ENCODE measurements at places on chromosomes 3 and 15.

- no peak for DNase-seq
These were observed 70.8 kb downstream of the RAB11A start for GRCh38 chr15:65939901-65940617.

DNA sequence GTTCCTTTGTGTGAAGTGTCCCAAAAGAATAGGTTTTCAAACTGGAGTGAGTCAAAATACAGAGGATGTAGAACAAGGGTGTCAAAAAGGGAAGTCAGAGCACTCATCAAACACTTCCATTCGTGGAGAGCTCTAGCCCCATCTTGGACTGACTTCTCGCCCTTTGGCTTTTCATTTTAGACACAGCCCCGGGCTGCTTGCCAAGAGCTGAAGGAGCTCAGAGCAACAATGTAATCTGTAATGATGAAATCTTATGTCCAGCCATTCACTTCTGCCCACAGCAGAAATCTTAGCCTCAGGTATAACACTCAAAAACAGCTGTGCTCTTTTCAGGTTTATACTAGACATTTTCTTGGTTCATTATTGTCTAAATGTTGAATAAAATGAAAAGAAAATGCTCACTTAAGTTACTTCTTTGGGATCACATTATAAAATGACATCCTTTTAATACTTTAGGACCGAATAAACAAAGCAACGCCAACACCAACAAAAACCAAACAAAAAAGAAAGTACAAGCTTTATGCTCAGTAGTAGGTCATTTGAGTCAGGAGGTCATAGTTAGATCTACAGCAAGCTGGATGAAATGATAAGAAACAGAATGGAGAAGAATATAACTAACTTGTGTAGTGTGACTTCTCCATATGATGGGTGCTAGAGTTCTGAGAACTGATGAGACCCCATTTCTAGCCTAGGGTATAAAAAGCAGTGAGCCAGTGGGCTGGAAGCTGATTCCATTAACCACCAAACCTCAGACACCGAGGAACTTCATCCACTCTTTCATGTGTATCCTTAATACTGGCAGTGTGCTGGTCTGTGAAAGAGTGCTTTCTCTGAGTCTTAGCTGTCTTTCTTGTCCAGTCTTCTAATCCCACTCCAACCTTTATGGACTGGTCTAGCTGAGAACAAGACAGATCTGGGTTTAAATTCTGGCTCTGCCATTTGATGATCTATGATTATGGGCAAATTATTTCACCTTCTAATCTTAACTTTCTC lies 131.8 kb upstream of the SLC7A14 start:
- DNase-seq: no peak

GRCh38 chr3:77915336-77915735 lies 875.4 kb downstream of the ROBO2 start:
- DNase-seq: no peak

- DNase-seq: no peak
These were observed 26.7 kb downstream of the EAF1 start for GRCh38 chr3:15453991-15454625.

- DNase-seq: no peak
These were observed 150.5 kb downstream of the ROBO2 start for GRCh38 chr3:77190374-77190773.

DNA sequence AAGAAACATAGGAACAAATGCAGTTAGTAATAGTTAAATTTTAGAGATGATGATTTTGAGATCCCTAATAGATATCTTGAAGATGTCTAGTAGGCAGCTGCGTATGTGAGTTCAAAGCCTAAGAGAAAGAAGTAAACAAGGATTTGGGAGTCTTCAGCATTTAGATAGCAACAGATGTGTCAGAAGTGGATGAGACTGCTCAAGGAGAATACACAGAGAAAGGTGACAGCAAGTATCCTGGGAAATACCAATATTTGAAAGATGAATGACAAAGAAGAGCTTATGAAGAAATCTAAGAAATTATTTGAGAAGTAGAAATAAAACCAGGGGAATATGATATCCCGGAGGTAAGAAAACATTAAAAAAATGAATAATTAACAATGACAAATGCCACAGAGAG lies 130.9 kb downstream of the PCCB start:
- no peak for DNase-seq

DNA sequence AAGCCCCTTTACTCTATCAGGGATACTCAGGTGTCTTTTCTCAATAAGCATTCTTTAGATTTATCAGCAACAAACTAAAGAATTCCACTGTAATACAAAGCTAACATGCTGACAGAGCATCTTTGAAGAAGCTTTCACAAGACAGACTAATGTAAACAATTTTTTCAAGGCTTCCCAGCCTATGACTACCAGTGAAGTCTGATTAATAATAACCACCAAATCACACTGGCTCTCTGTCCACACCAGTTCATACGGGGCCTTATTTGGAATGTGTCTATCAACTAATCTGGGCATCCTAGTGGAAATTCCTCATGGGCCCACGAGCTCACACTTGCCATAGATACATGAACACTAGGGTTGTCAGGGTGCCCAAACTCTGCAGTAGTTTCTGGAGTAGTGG lies 84.5 kb downstream of the EFL1 start:
- no peak for DNase-seq

DNA sequence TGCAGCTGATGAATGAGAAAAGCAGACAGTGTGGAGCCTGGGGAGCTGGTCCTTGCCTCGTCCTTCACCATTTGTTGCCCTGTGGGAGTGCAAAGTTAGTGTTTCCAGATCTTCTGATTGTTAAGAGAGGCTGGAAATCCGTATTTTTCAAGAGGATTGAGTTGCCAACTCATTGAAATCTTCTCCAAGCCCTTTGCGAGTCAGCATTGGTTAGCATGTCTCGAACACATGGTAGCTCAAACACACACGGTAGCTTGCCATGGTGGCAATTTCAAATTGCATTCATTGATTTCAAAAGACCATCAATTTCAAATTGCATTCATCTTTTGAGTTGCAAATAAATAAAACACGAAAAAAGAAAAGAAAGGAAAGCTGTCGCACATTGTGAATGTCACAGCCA lies 70.7 kb downstream of the SLCO3A1 start:
- no peak for DNase-seq

GRCh38 chr3:190531406-190531805 lies 17.5 kb downstream of the IL1RAP start:
- no peak for DNase-seq

DNA sequence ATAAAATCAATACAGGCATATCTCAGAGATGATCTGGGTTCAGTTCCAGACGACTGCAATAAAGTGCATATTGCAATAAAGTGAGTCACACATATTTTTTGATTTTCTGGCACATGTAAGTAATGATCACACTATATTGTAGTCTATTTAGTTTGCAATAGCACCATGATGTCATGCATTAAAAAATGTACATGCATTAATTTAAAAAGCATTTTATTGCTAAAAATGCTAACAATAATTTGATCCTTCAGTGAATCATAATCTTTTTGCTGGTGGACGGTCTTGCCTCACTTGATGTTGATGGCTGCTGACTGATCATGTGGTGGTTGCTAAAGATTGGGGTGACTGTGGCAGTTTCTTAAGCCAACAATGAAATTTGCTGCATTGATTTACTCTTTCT lies 511.1 kb downstream of the OTOL1 start:
- no peak for DNase-seq

GRCh38 chr3:135023996-135024658 lies 229.1 kb downstream of the EPHB1 start:
- no peak for DNase-seq

- peak; percentile 80 for DNase-seq
These were observed 545 bp upstream of the RFX7 start for GRCh38 chr15:56244038-56244810.

DNA sequence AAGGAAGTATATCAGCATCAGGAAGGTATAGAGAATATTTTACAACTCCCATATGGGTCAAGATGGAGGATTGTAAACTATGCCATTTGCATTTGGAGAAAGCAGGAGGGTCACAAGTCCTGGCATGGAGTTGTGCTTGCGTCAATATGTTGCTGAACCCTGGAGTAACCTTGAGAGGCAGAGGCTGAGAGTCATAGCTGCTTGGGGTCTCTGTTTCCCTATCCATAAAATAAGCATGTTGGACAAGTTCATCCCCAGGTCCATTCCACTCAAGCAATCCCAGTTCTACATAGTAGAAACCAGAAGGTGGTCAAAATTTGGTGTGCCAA lies 273.6 kb downstream of the MECOM start:
- no peak for DNase-seq

DNA sequence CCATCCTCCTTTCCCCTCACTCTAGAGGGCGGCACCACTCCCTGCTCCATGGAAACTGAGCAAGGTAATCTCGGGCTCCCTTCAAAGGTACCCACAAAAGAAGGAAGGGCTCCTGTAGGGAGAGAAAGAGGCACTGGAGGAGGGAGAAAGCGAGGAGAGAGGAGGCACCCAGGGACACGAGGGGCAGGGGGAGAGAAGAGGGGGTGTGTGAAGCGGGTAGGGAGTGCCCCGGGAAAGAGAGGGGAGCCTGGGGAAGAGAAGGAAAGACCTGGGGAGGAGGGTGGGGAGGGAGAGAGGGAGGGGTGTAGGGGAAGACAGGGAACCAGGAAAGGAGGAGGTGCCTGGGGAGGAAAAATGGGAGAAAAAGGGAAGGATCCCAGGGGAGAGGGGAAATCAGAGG lies 523 bp downstream of the VILL start:
- no peak for DNase-seq

- no peak for DNase-seq
These were observed 60.3 kb downstream of the BDH1 start for GRCh38 chr3:197495499-197495898.

- peak; percentile 99 for DNase-seq
These were observed 40.4 kb downstream of the DNAJB8 start for GRCh38 chr3:128426128-128426921.

GRCh38 chr15:83129791-83130190 lies 22.3 kb downstream of the TM6SF1 start:
- no peak for DNase-seq

GRCh38 chr3:143218166-143218835 lies 98.7 kb downstream of the CHST2 start:
- no peak for DNase-seq

- DNase-seq: no peak
These were observed 12.9 kb downstream of the LRRC2 start for GRCh38 chr3:46553154-46553553.

DNA sequence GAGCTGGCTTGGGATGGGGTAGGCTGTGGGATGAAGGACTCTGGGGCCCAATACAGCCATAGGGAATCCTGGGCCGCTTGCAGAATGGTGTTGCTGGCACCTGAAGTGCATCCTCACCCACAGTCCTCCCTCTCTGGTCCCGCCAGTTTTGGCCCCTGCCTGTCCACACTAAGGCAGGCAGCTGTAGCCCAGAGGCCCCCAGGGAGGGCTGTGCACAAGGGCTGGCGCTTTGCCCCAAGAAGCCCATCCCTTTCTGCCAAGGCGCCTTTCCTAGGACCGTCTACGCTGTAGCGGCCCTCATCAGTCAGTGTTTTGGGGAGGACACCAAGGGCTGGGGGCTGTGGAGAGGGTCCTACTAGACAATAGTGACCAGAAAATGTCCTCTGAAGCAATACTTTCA lies 116.2 kb upstream of the ABHD17C start:
- no peak for DNase-seq

DNA sequence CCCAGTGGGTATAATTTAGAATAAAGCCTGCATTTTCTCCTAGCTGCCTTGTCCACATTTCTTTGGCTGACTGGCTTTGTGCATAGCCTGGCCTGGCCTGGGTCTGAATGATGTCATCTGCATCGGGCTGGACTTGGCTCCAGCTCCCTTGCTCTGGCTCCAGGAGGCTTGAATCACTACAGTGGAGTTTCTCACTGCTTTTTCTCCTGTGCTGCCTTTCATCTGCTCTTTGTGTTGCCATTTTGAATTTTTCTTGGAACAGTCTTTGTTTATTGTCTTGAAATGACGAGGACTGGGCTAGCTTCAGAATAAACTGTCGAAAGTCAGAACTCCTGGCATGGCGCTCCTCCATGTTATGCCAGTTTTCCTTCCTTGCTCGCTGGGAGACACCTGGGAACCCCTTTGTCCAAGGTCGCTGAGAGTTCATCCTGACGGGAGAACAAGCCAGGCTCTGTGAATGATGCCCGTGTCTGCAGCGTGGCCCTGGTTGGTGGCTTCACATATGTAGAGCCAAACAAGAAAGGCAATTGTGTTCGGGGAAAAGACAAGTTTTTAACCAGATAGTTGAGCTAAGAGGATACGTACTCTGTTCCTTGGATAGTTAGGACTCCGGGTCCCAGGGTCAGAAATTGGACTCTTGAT lies 258.9 kb downstream of the PDZRN3 start:
- no peak for DNase-seq

GRCh38 chr15:73403171-73403570 lies 34.4 kb upstream of the HCN4 start:
- DNase-seq: no peak

- DNase-seq: no peak
These were observed 214.8 kb downstream of the LSAMP start for GRCh38 chr3:116230431-116231020.

GRCh38 chr3:167502401-167502800 lies 28.6 kb upstream of the SERPINI2 start:
- DNase-seq: no peak

DNA sequence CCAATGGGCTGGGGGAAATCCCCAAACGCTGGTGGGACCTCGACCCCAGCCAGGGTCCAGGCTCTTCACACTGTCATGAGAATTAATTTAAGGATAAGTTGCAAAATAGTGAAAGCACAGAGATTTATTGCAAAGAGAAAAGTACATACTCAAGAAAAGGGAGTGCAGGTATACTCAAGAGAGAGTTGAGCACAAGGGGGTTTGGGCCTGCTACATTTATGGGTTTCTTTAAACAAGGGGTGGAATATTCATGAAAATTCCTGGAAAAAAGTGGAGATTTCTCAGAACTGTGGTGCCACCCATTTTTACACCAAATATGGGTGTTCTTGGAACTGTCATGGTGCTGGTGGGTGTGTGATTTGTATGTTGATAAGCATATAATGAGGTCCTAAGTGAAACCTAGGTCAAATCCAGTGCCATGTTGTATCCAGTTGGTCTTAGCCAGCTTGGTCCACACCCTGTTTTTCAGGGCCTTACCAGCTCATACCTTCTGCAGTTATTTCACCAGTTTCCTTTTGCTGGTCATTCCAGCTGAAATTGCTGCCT lies 32.6 kb upstream of the NEO1 start:
- DNase-seq: no peak

DNA sequence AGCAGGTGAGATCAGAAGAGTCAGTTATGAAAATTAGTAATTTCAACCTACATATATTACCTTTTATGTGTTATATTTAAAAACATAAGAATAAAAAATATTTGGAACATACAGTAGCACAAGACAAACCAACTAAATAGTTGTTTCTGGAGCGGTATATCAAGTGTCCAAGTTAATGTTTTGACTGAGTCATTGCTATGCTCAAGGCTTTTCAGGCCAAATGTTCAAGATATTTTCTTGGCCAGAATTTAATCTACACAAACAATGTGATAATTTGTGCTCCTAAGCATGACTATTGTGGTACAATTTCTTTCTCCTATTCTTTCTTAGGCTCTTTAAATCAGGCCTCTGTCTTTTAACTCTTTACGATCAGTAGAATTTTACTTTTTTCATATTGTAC lies 412.4 kb downstream of the RAP2B start:
- DNase-seq: no peak

DNA sequence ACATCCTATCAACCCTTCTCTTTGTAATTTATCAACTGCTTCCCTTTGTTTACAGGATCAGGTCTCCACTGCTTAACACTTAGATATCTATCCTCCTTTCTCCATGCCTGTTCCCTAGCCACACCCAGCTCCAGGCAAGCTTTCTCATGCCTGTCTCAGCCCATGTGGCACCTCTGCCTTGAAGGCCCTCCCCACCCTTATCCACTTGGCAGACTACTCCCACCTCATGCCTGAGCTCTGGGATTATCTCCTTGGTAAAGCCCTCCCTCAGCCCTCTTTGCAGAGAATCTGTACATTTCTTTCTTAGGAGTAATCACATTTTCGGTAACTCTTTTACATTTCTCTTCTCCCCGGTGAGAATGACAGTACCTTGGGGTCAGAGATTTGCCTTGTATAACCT lies 96.0 kb downstream of the ATP1B3 start:
- no peak for DNase-seq
